ENCODE measurements at places on chromosomes 16 and 17. TPM values are rescaled to one million over a fixed set of nuclear protein-coding genes. Genes with fewer than 3 reads are reported as not detected.

The HNF1B gene
- 10.0 TPM for polyA plus RNA-seq

DNA sequence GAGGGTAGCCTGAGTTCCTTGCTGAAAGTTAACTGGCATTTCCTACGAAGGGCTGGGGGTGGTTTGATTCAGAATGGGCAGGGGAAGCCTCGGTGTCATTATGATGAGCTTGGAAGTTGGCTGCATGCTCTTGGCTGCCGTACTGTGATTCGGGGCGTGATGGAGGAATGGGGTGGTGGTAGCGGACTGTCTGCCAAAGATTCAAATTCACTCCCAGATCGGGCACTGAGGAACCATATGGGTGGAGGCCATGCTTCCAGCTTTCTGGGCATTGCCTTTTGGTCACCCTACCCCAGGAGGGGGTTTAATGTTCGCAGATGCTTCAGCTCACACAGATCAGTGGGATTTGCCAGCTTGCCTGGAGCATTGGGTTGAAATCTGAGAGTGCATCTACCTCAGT lies 492.8 kb upstream of the EEF2KMT start:
- DNase-seq, result no peak
- no peaks in the 10 kb centered on the region for H3K27me3 ChIP-seq
- H3K4me1 ChIP-seq, result no peaks in the 10 kb centered on the region
- no peak overlapping the region for H3K4me3 ChIP-seq

The SNAI3 gene
- 1.0 TPM for polyA plus RNA-seq

DNA sequence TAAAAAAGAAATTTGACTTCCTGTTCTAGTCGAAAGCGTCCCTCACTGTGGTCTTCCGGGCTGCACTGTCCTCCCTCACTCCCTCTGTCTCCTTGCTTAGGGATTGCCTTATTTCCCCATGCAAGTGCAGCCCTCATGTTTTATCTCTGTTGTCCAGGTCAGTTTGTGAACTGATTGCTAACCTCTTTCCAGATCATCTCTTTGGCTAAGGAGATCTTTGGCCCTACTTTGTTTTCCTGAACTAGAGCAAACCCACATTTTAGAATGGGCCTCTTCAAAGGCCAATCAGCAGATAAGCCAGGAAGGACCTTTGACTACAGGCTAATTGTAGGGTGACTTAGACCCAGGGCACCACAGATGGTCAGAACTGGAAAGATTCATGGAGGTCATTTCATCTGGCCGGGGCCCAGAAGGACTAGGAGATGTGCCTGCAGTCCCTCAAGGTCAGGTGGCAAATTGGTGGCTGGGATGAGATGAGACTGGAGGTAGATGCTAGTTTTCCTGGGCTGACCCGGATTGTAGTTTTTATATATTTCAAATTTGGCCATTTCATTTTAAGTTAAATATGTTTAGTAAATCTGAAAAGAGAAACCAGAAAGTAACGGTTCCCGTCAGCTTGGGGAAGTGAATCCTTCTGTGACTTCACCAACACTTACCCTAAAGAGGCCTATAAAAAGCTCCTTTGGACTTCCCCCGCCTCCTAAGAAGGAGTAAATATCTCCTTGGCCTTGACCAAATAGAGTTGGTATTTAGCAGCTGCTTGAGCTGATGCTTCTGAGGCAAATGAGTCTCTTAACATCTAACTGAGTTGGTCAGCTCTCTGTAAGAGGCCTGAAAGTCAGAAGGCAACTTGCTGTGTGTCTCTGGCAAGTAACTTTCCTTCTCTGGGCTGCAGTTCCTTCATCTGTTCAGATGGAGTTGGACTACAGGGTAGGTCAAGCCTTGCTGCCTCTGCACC lies 6.2 kb upstream of the SLC25A19 start:
- H3K4me1 ChIP-seq, result no peaks in the 10 kb centered on the region
- H3K27ac ChIP-seq, result peak overlapping the region; percentile 27
- no peaks in the 10 kb centered on the region for H3K36me3 ChIP-seq
- no peaks in the 10 kb centered on the region for H3K27me3 ChIP-seq
- DNase-seq, result peak; percentile 40

The ZFHX3 gene
- polyA plus RNA-seq, result 12.8 TPM

Data from small intestine (tissue), 16 donors.